ENCODE measurements at places on chromosomes 7 and 10.
A peak's percentile ranks its signal among the peaks of the same experiment; 100 is the strongest.

DNA sequence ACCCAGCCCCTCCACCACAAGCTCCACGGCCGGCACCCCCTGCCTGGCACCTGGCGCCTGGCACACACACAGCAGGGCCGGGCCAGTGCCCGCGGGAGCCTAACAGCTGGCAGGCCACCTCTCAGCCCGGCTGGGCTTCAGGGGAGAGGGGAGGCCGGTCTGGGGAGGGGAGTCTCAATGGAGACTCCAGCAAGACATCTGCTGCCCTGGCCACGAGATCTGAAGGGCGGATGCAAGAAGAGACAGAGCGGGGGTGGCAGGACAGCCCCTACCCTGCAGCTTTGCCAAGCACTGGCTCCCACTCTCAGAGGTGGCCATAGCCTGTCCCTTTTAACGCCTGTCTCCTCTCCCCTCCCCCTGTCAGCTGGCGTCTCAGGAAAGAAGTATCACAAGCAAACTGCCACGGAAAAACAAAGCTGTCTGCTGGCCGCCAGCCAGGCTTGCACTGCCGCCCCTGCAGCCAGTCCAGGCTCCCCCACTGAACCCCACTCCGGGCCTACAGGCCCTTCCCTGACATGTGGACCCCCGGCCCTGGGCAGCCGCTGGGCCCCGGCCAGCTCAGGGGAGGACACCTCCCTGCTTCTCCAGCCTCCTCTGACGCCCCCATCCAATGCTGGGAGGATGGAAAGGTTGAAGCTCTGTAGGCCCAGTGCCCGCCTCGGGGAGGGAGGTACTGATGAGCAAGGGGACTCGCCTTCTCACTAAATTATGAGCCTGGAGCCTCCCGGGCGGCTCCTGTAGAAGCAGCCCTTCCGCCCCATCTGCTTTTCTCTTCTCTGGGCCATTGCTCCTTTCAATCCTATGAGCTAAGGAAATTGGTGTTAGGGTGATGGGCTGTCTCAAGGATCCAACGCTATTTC, 178.4 kb downstream of the ARHGAP12 start:
- DNase-seq, result peak; percentile 74

- no peak for DNase-seq
Measured at GRCh38 chr10:1173091-1173490, 116.9 kb downstream of the WDR37 start.

DNA sequence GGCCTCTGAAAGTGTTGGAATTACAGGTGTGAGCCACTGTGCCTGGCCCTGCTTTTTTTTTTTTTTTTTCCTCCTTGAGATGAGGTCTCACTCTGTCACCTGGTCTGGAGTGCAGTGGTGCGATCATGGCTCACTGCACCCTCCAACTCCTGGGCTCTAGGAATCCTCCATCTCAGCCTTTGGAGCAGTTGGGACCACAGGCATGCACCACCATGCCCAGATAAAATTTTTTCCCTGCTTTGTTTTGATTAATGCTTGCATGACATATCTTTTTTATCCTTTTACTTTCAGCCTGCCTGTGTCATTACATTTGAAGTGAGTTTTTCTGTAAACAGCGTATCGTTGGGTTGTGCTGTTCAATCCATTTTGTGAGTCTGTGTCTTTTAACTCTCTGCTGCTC, 97.0 kb downstream of the ANKRD61 start:
- DNase-seq, result no peak

DNA sequence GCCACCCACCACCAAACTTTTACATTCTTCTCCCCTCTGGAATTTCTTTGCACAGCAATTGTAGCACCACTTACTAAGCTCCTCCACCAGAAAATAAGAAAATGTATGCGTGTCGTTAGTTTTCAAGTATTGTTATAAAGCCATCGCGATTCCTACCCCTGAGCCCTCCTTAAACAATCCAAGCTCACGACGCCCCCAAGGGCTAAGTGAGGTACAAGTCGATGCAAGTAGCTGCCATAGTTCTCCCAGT, 1.3 kb downstream of the FRAT2 start:
- DNase-seq, result peak; percentile 35

DNA sequence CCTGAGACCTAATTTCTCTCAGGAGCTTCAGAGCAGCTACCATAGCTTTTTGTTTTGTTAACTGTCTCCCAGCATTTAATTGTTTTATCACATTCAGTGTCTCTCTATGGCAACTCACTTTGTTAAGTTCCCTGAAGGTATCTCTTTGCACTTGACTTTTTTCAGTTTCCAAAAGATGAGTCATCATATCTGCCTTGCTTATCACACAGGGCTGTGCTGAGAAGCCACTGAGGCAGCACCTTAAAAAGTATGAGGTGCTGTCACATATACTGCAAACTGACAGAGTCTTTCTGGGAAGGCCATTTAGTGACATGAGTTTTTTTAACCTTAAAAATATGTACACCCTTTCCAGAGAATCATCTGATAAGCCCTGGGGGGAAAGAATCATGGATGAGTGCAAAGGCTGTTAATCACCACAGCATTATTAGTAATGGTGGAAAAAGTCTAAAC, 56.8 kb downstream of the PPP1R3C start:
- no peak for DNase-seq

DNA sequence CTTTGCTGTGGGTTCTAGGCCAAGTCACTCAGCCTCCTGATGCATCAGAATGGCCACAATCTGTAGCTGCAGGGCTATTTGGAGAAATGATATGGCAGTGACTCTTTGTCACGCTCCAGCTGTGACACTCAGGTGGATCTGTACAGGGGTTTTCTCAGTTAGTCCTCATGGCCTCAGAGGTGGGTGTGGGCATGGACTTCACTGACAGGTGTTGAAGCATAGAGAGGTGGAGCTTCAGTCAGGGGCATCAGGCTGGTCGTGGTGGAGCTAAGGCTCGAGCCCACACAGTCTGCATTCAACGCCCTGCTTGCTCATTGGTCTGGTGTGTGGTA, 21.2 kb downstream of the PALD1 start:
- no peak for DNase-seq

DNA sequence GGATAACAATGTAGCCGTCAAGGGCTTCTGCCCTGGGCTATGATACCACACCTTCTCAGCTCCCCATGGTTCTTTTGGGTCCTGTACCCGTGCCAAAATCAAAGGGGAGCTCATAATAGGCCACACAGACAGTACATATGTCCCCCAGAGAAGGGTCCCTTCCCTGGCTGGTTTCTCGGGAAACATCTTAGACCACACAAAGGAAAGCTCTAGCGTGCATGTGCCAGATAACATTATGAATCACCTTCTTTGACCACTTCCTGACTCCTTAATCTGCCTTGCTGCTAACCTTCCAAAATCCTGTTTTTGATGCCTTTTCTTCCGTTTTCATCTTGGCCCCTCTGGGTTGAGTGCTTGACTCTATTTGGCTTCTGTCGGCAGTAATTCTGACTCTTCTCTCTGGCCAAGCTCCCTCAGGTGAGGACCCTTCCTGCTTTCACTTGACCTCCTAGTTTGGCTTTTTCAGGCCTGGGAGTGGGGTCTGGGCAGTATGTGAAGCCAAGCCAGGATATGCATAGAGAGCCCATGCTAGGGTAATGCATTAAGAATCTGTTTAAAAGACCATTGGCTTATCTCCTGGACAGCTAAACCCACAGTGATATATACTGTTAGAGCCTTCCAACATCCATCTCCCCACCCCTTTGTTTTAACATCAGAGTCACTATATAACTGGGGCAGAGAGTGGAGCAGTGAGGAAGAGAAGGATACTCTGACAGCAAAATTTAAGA, 84.8 kb downstream of the ANLN start:
- no peak for DNase-seq

DNA sequence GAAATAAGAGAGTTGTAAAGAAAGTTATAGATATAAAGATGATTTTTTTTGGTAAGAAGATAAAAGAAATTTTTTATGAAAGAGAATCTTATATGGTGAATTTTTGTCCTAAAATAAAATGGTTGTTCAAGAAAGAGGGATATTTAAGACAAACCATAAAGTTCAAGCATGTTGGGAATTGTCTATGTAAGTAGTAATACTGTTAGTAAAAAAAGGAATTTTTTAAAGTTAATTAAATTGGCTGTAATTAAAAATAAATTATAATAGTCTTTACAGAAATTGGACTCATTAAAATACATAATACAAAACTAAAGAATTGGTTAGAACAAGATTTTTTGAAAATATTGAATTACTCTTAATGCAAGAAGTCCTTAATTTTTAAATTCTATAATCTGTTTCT, 10.1 kb upstream of the DYNC2I1 start:
- no peak for DNase-seq

GRCh38 chr7:100867776-100868485, 744 bp downstream of the TRIP6 start:
- peak; percentile 35 for DNase-seq

DNA sequence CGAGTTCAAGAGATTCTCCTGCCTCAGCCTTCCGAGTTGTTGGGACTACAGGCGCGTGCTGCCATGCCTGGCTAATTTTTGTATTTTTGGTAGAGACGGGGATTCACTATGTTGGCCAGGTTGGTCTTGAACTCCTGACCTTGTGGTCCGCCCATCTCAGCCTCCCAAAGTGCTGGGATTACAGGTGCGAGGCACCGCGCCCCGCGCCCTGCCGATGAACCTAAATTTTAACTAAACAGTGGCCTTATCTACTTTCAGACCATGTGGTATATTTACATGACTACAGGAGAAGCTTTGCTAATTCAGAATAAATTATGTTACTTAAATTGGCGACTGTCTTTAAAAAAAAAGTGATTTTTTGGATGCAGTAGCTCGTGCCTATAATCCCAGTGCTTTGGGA, 9.2 kb downstream of the SIRT1 start:
- no peak for DNase-seq

DNA sequence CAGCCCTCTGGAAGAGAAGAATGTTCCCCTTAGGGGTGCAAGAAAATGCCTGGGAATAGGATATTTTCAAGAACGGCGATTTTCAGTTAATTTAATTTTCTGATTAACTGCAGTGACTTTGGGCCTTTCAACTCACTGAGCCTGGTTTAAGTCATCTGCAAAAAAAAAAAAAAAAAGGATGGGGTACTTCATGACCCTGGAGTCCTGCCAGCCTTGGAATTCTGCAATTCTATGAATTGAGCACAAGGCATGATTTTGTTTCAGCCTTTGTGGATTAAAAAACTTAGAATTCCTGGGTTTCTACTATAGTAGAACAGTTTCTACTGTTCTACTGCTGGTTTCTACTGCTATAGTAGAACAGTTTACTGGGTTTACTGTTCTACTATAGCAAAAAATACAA, 58.3 kb upstream of the CALD1 start:
- DNase-seq, result no peak

GRCh38 chr10:35346248-35346647, 9.9 kb downstream of the CCNY start:
- DNase-seq, result no peak

GRCh38 chr7:106848851-106849442, 16.1 kb upstream of the PIK3CG start:
- DNase-seq, result peak; percentile 74

- DNase-seq, result peak; percentile 75
Measured at GRCh38 chr10:71748671-71749191, 24.6 kb downstream of the VSIR start.

DNA sequence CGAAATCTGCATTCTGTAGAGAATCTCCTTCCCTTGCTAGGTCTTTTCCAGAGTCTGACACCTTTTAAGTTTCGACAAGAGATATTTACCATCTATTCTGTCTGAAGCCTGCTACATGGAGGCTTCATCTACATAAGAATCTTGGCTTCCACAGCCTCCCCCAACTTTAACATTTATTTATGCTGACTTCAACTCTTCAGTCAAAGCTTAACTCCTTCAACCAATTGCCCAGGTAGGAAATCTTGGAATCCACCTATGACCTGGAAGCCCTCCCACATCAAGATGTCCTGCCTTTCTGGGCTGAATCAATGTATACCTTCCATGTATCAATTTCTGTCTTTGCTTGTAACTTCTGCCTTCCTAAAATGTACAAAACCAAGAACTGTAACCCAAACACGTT, 54.7 kb downstream of the MINPP1 start:
- DNase-seq, result no peak

DNA sequence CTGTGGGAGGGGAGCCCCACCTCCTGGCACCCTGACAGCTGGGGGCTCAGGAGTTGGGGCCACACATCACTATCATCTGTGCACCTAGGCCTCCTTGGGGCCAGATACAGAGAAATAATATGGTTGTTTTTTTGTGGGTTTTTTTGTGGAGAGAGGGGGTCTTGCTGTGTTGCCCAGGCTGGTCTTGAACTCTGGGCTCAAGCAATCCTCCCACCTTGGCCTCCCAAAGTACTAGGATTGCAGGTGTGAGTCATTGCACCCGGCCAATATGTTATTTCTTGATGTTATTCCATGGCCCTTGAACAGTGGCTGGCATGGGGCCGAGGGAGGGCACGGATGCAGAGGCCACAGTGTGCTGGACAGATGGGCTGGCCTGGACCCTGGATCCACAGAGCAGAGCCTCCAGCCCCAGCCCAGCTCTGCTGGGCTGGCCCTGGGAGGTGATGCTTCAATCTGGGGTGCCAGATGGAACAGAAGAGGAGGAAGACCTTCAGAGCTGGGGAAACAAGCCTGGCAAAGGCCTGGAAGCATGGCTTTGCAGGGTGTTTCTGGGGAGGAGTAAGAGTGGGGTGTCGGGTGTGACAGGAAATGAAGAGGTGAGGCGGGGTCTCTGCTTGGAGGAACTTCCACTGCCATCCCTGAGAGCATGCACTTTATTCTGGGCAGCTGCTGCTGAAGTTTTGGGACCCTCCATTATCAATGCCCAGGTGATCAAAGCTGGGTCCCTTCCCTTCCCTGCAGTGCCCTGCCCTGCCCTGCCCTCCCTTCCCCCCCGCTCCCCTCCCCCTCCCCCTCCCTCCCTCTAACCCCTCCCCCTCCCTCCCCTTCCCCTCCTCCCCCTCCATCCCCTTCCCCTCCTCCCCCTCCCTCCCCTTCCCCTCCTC, 3.7 kb upstream of the FZD9 start:
- no peak for DNase-seq

DNA sequence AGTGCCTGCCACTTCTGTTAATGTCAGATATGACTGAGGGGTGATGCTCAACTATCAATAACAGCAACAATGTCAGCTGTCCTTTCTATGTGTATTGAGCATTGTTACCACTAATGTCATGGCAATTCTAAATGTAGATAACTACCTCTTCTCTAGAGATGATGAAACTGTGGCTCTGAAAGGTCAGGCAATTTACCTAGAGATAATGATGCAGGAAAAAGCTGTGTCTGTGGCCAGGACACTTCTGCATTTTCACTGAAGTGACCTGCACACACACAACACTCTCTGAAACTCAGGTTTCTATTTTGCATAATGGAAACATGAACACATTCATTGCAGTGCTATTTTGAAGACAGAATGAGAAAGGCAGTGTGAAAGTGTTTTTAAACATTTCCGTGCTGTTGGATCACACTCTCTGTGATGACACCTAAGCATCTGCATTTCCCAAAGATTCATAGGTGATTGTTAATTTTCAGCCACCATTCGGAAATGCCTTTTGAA, 148.2 kb downstream of the KCND2 start:
- DNase-seq, result no peak

DNA sequence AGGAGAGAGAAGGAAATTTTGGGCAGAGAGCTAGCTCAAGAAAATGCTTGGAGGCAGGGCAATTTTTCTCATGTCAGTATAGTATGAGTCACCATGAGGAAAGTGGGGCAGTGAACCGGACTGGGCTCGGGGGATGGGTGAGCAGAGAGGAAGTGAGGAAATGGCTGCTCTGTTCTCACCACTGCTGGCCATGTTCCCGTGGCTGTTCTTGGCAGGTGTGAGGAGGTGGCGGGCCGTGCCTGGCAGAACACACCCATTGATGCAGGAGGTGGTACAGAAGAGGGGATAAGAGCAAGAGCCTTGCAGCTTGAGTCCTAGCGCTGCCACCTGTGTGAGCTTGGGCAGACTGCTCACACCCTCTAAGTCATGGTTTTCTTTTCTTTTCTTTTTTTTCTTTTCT, 304.4 kb upstream of the LYZL1 start:
- DNase-seq, result peak; percentile 90

All from umbilical cord (tissue), 2 donors.